OCI-LY7 (cell line): ENCODE measurements at places on chromosomes 2 and 18.

DNA sequence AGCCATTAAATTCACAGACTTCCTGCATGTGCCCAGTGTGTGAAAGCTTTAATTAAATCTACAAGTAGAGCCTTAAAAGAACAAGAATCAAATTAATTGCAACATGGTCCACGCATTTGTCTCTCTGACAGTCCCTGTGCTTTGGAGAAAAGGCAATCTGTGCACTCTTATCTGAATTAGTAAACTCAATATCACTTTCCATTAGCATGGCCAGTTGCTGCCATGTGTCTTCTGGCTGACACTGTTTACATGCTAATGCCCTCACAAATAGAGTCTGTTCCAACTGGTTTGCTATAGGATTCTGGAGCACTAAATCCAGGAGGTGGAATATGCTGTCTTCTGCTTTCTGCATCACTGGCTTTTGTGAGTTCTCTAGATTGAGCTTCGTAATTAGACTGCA lies 434.5 kb upstream of the RAB12 start:
- DNase-seq, result no peak

DNA sequence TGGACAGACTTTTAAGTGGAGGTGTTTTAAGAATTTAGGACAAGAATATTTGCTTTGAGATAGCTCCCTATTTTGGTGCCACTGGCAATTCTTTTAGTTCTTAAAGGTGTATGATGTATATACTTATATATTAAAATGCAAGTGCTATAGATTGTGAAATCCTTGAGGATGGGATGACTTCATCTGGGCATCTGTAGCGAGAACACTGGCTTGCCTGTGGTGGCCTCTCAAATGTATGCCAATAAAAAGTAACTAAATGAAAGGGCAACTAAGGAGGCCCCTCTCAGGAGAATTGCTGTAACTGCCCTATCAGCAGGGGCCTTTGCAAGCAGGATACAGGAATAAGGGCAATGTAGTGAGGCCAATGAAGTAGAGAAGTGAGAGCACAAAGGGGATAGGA lies 2.6 kb upstream of the THUMPD2 start:
- no peak for DNase-seq

DNA sequence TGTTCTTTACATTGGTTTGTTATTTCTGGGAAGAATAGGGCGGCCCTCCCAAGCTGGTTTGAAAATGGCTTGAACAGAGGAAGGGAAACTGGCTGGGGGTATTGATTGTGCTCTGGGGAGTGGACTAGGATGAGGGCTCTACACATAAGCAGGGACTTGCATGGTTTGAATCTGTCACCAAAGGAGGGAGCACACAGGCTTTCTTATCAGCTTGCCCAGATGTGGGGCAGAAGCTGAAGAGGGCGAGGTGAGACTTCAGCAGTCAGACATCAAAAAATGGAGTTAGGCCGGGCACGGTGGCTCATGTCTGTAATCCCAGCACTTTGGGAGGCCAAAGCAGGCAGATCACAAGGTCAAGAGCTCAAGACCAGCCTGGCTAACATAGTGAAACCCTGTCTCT lies 7.2 kb upstream of the RAB12 start:
- DNase-seq, result no peak

- no peak for DNase-seq
Measured at GRCh38 chr2:237601453-237602116, 11.1 kb upstream of the RAB17 start.

DNA sequence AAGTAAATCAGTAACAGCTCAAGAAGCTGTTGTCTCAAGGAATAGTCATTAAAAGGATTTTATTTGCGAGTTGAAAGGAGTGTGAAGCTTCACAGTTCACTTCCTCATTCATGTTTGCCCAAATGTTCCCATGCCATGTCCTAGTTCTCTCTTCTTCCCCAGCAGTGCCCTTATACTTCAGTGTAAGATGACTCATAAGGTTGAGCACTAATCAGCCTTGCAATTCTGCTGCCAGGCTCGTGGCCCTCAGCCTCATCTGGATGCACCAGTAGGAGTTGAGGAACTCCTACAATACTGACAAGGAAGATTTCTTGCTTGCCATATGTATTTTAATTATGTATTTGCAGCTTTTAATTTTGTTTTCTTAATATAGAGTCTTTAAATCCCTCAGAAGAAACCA lies 1980.4 kb downstream of the SUCLG1 start:
- no peak for DNase-seq

GRCh38 chr2:13515254-13515653 lies 798.5 kb downstream of the TRIB2 start:
- no peak for DNase-seq

DNA sequence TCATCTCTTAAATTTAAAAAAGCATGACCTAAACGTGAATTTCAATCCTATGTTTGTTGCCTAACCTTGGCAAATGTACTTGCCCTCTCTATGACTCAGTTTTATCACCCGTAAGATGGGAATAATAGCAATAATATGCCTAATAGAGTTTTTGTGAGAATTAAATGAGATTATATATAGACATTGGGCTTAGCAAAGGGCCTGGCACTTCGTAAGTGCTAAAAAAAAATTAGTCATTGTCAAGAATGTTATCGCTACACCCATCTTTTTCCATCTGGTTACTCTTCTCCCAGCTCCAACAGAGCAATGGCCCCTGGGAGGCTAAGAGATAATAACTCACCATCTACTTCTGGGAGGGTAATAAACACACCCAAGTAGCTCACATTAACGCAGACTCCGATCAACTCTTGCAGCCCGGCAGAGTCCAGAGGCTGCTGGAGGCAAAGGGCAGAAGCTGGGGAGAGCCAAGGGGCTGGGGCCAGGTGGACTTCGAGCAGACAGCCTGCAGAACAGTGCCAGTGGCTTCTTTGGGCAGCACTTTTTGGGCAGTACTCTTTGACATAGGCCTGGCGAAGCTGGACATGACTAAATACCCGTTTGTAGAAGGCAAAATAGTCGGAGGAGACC lies 63.9 kb upstream of the STPG4 start:
- DNase-seq, result no peak

GRCh38 chr2:136116151-136116812 lies 1.7 kb downstream of the CXCR4 start:
- DNase-seq, result peak; percentile 79

DNA sequence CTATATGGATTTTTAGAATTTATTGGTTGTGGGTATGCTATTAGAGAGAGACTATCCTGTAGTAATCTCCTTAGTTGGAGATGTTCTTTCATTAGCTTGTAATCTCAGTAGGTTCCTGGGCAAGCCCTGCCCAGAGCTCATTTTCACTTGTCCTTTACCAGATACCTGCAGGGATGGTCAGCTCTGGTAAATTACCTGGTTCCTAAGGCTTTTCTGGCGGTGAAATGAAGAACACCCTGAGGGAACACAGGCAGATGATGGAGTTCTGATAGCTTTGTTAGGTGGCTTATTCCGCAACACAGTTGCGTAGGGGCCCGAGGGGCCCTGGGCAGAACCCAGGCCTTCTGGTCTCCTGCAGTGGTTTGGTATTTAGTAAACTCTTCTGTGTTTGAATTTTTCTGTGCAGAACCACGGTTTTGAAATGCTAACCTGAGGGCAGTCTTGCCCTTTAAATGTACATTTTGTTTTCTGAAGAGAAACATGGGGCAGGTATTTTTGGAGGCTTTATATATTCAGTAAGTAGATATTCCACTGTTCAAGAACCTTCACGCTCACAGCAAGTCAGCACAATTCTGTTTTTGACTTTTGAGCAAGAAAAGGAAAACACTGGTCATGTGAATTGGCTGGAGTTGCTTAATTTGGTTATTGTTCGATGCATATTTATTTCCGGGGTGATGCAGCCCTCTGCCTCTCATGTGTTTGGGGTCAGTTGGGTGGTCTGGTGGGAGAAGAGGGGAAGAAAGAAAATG lies 22.4 kb downstream of the ZNF532 start:
- DNase-seq, result no peak

DNA sequence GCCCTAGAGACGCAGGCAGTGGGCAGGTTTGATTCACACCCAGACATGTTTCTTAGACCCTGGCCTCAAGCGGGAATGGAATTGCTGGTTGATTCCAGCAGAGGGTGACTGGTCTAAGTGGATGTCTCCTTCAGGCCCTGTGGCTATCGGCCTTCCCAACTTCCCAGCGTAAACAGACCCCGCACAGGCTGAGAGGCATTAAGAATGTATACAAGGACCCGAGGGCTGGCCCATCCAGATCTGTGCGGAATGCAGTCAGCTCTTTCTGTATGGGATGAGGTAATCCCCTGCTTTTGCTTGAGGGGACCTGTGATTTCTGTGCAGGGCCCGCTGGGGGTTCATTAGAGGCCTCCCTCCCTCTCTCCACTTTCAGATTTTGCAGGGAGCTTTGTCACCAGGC lies 6.5 kb downstream of the ACKR3 start:
- no peak for DNase-seq

DNA sequence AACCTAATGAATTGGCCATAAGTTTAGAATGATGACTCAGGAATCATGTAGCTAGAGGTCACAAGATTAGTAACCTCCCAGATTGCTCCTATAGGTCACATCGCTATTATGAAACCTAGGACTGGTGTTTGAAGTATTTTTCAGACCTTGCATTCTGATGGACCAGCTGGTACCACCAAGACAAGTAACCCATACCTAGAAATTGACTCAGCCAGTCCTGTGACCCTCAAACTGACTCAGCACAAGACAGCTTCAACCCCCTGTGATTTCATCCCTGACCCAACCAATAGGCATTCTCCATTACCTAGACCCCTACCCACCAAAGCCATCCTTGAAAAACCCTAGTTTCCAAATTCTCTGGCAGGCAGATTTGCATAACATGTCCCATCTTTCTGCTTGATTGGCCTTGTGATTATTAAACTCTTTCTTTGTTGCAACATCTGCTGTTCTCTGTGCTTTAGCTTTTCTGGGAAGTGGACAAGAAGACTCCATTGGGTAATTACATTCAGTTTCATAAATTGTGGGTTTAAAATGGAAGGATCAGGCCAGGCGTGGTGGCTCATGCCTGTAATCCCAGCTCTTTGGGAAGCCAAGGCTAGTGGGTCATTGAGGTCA lies 254.9 kb downstream of the IRS1 start:
- no peak for DNase-seq

DNA sequence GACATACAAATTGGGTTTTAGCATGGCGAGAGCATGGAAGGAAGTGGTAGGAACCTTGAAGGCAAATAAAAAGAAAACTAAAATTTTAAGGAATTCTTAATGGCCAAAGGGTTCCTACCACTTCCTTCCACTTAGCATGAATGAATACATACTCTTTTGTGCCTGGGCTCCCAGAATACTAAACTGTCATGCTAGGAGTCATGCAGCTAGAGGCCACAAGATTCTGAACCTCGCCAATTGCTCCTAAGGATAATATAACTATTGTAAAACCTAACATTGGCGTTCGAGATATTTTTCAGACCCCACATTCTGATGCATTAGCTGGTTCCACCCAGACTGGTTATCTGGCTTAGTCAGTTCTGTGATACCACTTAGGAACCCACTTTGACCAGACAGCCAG lies 38.6 kb upstream of the ARHGAP25 start:
- no peak for DNase-seq

DNA sequence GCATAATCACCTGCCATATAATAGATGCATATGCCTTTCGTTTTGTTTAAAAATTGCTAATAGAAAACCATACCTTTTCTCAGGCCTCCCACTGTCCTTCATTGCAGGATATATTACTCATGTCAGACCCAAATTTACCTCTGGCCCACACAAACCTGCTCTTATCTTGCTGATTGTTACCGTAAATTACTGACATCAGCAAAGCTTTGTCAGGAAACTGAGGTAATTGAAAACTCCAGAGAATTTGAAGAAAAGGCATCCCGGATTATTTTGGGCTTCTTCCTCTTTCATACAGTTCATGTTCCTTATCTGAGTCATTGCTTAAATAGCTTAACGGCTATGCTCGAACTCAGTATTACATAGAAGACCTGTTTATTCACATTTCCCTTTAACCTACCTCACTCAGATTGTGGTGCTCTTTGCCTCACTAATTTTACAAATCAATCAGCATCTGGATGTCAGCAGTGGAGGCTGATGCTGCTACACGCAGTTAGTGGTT lies 145.7 kb downstream of the ZEB2 start:
- no peak for DNase-seq

DNA sequence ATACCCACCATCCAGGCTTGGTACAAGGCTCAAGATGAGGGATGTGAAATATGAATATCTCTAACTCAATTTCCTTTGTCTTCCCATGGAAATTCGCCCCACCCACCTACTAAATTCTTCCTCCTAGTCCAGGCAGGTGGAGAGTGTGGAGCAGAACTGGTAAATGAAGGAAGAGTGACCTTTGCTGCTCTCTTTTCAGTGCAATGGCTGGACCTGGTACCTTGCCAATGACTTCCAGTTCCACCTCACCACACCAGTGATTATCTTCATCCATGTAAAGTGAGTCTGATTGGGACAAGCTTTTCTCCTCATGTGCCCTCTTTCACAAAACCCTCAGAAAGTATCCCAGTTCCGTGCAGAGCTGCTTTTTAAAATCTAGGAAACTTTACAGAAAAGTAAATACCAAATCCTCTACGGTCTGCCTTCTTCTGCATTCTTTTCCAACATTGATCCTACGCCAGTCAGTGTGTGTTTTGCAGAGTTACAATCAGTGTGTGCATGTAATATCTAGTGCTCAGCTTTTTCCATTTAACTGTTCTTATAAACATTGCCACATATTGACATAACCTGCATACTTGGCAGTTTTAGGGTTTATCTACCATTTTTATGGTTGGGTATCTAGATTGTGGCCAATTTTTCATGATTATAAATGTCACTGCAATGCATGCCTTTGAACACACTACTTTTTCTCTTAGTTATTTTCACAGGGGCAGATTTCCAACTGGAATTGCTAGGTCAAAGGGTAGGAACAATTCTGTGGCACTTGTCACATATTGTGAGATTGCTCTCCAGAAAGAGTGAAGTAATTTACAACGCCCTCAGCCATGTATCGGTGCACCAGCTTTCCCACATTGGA lies 86.5 kb upstream of the SEC11C start:
- DNase-seq, result no peak
